ENCODE measurements at places on chromosomes 12 and 14.

DNA sequence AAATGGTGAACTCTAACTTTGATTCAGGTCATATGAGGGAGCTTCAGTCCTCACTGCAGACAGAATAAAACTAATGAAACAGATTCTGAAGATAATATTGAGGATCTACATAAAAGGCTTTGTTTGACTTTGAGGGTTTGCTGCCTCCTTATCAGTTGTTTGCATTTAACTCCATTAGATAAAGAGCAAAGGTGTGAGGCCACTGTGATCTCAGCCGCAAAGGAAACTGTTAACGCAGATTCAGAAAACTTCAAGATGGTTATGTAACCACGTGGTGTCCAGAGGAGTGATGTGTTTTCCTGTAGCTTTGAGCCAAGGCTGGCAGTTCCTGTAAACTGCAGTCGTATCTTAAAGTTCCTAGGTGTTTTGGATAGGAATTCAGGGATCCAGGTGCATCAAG, 67.8 kb downstream of the METTL25 start:
- no peak for DNase-seq

- DNase-seq: no peak
Observed at GRCh38 chr14:68384335-68384734, 408.5 kb downstream of the ZFP36L1 start.

DNA sequence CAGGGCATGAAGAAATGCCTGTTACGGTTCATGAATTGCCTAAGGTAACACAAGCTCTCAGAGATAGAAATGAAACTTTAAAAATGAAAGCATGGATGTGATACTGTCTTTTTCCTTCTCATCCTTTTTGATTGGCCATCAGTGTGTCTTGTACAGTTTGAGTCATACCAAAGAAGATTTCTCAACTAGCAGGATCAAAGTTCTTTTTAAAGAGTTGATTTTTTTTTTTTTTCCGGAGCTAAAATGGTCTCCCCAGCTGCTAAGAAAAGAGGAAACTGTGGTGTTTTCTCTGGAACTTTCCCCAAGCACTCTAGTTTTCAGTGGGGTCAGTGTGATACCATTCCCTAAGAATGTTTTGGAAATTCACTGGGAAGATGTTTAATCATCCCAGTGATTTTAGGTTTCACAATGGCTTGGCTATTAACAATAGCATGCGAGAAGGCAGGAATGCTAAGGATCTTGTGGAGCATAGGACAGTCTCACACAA, 105.0 kb downstream of the ETNK1 start:
- DNase-seq: no peak

DNA sequence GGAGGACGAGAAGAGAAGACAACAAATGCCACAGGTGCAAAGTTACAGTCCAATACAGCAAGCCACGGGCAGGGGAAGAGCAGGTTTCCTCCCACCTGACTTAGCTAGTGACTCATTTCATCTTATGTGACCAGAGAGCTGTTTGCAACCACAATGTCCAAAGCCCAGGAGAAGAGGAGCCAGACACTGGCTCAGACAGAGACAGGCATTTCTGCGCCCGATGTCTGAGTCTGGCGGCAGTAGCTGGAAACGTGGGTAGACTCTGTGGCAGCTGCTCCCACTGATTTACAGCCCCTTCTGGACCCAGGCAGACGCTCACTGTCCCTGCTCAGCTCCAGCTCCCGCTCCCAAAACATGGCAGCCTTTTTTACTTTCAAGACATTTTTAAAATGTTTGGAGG, 60.0 kb downstream of the CHGA start:
- no peak for DNase-seq
